GM12878 (cell line): ENCODE measurements at places on chromosomes 6 and 20.

DNA sequence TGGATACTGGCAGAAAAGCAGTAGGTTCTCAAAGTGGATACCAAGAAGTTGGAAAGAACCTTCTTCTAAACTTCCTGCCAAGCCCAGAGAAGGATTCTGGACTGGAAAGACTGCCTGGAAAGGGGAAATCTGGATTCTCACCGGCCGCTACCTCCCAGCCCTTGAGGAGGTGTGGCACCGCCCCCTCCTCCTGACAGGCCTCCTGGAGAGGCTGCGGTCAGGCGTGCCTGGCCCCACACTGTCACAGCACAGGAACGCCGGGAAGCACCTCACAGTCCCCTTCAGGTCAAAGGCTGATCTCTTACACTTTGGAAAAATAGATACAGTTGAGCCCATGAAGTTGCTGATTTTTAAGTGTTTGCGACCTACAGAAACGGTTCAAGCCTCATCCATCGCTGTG is 16.3 kb upstream of the PDE10A start:
- DNase-seq, result no peak

DNA sequence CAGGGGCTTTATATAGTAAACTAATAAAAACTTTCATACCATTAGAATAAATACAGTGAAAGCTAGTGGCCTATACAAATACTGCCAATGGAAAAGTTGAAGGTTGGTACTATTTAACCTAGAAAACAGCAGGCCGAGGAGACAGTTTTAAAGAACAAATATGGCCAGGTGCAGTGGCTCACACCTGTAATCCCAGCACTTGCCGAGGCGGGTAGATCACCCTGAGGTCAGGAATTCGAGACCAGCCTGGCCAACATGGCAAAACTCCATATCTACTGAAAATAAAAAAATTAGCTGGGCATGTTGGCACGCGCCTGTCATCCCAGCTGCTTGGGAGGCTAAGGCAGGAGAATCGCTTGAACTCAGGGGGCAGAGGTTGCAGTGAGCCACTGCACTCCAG is 24.8 kb downstream of the GLYATL3 start:
- DNase-seq, result no peak

GRCh38 chr6:20996099-20996498 is 461.8 kb downstream of the CDKAL1 start:
- no peak for DNase-seq

- DNase-seq, result no peak
These were observed 729.8 kb downstream of the QKI start for GRCh38 chr6:164144316-164144715.

GRCh38 chr20:60986506-60987156 is 265.4 kb upstream of the CDH4 start:
- DNase-seq, result no peak

DNA sequence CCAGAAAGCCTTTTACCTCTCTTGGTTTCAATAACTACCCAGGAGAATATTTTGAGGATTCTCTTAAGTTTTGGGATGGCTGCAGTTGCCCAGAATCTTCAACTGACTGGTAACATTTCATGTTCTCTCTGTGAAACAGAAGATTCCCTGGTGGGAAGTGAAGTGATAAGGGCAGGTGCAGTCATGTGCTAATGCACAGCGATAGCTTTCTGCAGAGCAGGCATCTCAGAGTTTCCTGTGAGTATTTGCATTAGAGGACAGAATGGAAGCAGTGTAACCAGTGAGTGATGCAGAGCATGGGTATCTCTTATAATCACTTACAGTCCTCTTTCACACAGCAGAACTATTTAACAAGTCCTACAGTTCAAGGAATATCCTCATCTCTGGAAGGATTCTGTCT is 76.1 kb downstream of the HCRTR2 start:
- DNase-seq, result no peak

GRCh38 chr20:56439771-56440291 is 27.8 kb downstream of the CASS4 start:
- no peak for DNase-seq

DNA sequence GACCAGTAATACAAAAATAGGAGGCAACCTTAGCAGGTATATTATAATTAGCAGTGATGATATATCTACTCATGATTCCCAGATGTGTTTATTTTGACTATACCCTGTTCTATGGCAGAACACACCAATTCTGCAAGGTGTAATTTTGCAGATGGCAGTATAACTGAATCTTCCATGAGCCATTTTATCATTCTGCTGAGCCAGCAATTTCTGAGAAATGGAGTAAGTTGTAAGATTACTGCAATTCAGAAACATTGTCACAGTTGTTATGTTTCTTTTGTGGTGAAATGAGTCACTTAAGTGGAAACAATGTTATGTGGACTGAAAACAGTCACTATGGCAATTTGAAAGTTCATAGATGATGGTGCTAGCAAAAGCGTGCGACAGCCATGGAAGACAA is 63.7 kb upstream of the RIMS1 start:
- DNase-seq, result no peak

DNA sequence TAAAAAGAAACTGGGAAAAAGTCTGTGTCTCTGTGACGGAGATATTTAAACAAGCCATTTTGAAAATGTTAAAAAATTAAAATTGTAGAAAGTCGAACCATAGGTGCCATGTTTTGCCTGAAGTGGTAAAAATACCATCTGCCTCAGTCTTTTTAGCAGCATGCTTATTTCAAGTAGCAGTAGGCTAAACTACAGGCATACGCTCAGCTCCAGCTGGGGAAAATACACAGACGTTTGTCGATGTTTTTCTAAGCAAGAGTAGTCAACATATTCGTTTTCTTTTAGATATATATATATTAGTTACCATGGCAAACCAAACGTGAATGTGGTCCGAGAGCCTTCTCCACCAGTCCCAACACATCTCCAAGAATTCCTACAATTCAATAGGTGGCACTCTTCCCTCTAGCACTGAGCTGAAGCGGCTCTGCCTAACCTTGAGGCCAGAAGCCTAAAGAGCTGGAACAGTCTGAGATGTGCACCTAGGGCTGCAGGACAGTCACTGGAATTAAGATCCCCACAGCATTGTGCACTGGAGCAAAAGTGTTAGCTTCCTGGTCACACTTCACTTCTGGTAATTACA is 70.2 kb upstream of the BEND3 start:
- no peak for DNase-seq

DNA sequence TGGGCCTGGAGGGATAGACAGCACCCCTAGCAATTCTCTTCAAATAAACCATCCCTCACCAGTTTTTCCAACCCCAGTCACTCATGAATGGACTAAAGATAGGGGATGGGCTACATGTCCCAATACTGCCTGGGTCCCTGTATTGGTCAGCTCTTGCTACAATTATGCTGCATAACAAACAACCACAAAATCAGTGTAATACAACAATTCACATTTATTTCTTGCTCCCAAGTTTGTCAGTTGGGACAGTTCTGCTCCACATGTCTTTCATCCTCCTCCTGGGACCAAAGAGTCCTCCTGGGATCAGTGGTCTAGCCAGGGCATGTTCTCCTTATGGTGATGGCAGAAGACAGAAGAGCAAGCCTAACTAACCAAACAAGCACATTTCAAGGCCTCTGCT is 91.7 kb upstream of the MYL9 start:
- DNase-seq, result no peak

- no peak for DNase-seq
These were observed 17.5 kb upstream of the HINT3 start for GRCh38 chr6:125939026-125939425.

- DNase-seq, result no peak
These were observed 78.6 kb downstream of the KIF13A start for GRCh38 chr6:17908831-17909230.

- no peak for DNase-seq
These were observed 43.3 kb downstream of the IRAK1BP1 start for GRCh38 chr6:78910591-78911171.

DNA sequence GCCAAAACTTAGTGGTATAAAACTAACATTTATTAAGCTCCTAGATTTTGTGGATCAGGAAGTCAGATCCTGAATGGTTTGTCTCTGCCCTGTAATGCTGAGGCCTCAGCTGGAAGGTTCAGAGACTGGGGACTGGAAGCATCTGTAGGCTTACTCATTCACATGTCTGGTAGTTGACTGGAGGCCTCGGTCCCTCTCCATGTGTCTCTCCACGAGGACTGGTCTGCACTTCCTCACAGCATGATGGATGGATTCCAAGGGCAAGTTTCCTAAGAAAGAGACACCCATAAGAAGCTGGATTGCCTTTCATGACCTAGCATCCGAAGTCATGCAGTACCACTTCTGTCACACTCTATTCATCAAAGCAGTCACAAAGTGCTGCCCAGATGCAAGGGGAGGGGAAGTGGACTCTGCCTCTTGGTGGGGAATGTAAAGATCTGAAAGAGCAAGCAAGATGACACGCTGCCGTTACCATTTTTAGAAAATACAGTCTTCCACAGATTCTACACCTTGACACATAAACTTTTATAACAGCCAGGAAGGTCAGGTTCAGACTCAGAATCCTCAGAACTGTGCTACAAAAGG is 17.2 kb upstream of the MDGA1 start:
- DNase-seq, result no peak

GRCh38 chr20:54195483-54196472 is 12.1 kb upstream of the PFDN4 start:
- peak; percentile 47 for DNase-seq

DNA sequence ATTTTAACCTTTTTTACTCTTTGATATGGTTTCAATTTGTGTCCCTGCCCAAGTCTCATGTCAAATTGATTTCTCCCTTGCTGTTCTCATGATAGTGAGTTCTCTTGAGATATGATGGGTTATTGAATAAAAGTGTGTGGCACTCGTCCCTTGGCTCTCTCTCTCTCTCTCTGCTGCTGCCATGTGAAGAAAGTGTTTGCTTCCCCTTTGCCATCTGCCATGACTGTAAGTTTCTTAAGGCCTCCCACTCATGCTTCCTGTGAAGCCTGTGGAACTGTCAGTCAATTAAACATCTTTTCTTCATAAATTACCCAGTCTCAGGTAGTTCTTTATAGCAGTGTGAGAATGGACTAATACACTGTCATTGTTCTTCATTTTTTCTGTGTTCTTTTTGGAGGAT is 48.5 kb downstream of the LIN28B start:
- DNase-seq, result no peak

DNA sequence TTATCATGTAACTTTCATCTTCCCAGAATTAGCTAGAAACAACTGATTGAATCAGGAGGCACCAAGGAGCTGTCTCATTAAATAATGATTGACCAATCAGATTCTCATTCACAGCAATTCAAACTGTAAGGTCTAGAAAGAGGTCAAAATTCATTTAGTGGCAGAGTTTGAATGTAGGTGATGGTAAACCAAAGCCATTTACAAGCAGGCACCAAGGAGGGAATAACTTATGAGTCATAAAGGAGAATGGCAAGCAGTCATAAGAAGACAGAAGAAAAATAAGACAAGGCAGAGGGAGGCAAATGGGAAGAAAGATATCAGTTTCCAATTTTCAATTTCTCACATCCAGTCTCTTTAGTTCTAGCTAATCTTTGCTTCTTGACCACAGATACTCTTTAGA is 52.9 kb upstream of the DEFB112 start:
- DNase-seq, result no peak

- DNase-seq, result peak; percentile 76
These were observed 22.9 kb downstream of the ARHGAP18 start for GRCh38 chr6:129686941-129687627.

DNA sequence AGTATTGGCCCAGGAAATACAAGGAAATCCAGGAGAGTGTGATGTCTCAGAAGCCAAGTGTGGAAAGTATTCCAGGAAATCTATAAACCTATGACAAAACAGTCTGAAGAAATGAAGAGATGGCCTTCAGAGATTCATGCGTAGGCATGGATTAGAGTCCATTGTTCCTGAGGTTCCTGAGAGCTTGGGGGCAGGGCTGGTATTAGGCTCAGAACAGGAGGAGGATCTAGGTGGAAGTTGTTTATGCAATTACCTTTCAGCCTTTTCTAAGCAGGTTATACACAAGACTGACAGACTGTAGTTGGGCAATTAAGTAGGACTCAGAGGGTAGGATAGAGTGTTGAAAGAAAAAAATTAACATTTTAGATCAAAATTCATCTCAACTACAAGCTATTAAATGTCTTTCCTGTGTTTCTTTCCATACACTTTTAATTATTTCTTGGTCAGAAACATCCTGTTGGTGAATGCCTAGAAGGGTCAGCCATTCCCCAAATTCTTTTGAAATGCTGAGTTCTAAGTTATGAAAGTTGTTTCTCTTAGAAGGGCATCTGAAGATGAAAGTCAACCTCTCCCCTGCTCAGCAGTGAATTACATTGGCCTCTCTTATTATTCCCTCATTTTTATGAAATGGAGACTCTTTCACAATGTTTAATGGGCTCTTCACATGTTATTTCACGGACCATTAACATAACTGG is 201.2 kb upstream of the MYLIP start:
- DNase-seq, result no peak

DNA sequence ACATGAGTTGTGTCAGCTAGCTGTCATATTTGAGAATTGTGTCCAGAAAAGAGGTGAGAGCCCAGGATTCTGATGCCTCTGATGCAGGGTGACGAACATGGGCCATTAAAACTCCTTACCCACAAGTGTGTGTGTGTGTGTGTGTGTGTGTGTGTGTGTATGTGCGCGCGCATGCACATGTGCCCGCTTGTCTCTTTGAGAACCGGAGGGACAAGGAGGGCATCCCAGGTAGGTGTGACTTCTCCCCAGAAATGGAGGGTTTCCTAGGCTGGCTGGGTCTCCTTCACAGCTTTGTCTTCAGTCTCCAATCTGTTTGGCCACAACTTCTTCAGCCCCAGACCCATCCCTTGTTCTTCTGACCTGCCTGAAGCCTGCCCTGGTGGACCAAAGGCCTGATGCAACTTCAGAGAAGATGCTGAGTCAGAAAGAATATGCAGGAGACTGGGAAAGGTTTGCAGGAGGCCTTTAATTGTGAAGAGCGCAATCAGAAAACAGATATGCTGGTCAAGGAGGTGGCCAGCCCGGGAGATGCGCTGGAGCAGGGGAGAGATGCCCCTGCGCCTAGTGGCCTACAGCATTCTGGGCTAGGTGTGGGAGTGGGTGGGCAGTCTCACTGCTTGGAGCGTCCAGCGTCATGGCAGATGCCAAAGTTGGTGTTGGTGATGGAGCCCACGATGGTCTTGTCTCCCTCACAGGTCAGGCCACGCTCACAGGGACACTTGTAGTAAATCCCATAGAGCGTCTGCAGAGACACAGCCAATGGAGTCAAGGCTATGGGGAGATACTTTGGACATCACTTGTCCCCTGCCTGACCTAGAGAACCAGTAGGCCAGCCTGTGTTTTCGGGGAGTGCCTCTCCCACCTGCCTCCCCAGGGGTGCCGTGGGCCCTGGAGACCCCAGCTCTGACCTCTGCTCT is 2.3 kb downstream of the CLPS start:
- DNase-seq, result no peak

GRCh38 chr6:156978948-156979347 is 201.8 kb downstream of the ARID1B start:
- DNase-seq, result no peak

GRCh38 chr20:46977909-46978588 is 83.4 kb downstream of the EYA2 start:
- no peak for DNase-seq

GRCh38 chr6:3402310-3403237 is 54.3 kb downstream of the SLC22A23 start:
- DNase-seq, result no peak

- DNase-seq, result no peak
These were observed 69.3 kb downstream of the PTPN1 start for GRCh38 chr20:50579511-50579910.
